Activated naive CD4-positive, alpha-beta T cell treated with Interleukin-2 at 50 U/mL for 16 hours (primary cell): ENCODE measurements at places on chromosomes 16 and 17.

DNA sequence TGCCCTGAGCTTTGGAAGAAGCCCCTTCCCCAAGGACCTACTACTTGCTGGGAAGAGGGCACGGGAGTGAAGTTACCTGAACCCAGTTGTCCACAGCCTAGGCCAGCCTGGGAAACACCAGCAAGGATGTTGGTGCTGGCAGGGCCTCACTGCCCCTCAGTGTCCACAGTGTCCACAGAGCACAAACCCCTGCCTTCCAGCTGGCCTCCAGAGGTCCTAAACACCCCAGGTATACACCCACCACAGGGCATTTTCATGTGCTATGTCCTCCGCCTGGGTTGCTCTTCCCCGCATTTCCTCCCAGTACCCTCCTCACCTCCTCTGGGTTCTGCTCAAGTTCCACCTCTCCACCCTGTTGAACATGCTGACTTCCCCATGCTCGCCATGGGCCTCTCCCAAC, 4.2 kb upstream of the PEMT start:
- no peak for DNase-seq

DNA sequence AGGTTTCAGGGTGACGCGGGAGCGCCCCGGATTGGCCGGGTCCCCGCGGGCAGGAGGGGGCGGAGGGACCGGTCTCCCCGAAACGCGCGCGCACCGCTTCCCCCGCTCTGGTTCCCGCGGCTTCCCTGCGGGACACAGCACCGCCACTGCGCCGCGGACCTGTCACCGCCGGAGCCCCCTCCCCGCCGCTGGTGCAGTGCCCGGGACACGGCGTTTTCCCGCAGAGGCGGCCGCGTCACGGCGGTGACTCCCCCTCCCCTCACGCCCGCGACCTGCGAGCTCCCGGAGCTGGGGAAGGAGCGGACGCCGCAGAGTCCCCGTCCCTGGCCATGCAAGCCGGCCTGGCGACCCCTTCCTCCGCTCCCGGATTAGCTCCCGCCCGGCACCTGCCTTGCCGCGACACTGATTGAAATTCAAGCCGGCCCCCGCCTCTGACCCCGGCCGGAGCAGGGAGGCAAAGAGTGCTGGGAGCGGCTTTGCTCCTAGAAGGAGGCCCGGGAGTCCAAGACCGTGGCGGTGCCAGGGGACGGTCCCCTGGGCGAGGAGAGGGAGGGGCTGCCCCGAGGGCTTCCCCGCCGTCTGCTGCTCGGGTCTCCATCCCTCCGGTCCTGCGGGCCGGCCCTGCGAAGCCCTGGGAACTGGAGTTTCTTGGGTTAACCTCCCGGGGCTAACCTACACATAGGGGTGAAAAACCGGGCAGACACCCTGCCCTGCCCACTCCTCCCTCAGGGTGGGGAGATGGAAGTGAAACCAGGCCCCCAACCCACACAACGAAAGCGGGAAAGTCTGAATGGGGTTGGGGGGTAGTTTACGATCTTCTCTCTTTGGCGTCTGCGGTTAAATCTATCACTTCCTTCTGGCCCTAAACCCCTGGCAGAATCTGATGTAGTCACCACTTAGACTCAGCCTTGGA, 1.0 kb downstream of the RHBDL3 start:
- peak; percentile 44 for DNase-seq

DNA sequence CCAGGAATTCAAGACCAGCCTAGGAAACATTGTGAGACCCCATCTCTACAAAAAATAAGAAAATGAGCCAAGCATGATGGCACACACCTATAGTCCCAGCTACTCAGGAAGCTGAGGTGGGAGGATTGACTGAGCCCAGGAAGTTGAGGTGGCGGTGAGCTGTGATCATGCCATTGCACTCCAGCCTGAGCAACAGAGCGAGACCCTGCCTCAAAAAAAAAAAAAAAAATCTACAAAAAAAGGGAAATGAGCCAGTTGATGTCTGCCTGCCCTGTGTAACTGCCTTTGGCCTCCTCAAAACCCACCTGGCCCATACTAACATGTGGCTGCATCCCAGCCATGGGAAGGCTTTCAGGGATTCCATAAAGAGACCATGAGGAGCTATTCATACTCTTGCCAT, 4.5 kb downstream of the RANBP10 start:
- DNase-seq: peak; percentile 23

DNA sequence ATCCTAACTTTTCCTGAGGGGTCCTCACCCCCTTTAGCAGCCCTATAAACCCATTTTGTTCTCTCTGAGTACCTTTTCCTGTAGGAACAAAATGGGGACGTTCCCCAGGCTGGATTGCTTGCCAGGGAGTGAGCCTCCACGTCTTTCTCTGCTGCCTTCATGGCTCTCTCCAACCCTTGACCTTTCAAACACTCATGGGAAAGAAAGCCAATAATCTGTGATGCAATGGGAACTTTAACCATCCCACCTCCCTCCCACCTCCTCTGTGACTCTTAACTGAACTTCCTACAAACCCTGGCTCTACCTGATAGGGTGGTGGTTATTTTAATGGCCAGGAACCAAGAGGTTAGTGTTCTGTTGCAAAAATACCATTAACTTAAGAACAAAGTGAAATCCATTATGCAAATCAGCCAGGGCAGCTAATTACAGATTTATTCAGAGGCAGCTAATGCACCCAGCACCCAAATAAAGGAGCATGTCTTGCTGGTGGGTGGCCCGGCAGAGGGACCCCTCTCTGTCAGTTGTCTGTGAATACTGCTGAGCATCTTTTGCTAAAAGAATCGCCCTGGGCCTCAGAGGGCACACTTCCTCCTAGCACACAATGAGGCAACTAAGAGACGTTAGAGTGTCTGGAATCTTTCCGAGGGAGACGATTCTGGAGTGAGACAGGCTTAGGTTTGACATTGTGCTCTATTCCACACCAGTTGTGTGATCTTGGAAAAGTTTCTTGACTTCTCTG, 3.0 kb downstream of the PIPOX start:
- no peak for DNase-seq

GRCh38 chr16:83814659-83814985, 6.8 kb downstream of the HSBP1 start:
- no peak for DNase-seq

DNA sequence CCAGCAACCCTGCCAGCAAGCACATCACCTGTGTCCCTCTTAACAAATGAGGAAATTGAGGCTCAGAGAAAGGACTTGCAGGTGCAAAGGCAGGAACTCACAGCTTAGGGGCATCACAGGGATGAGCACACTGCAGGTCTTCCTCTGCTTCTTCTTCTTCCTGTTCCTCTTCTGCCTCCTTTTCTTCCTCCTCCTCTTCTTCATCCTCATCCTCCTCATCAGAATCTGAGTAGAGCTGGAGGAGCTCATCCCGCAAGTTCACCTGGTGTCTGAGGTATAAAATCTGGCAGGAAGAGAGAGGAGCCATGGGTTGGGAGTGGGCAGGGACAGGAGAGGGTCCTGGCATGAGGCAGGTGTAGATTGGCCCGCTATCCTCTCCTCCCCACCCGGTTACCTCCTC, 2.6 kb downstream of the HAP1 start:
- DNase-seq: no peak

GRCh38 chr17:17837966-17838962, 1.5 kb upstream of the SREBF1 start:
- DNase-seq: no peak

- DNase-seq: no peak
These were observed 22.4 kb downstream of the RBL2 start for GRCh38 chr16:53456625-53457024.

DNA sequence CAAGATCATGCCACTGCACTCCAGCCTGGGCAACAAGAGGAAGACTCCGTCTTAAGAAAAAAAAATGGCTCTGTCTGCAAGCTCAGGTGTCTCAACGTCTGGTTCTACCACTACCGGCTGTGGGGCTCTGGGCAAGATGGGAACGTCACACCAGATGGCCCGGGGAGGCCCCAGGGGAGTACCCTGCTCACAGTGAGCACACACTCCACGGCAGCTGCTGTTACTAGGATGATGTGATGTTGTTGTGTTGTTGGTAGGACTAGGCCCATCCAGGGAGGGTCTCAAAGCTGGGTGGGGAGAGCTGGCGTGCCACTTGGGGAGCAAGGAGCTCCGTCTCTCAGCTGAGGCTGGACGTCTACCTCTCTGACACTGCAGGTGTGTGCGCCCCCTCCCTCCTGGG, 9.4 kb upstream of the NPTX1 start:
- no peak for DNase-seq

GRCh38 chr17:42274812-42275526, 1.2 kb downstream of the STAT5B start:
- no peak for DNase-seq

DNA sequence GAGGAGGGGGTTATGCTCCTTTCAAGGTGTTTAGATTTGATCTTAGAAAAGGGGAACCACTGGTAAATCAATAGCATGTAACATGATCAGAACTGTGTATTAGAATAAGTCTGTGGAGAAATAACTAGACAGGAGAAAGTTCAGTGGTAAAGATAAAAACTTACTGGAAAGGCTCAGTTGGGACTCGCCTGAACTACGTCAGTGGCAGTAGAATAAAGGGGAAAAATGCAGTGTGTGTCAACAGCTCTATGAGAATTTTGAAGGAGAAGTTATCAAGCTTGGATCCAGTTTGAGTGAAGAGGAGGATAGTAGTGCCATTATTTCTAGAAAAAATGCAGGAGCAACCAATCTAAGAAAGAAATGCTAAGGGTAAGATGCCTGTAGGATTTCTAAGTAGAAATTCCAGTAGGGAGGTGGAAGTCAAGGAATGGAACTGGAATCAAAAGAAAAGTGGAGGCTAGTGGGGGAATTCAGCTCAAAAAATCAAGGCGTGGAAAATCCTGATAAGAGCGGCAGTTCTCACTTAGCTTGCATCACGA, 48.2 kb downstream of the USP31 start:
- no peak for DNase-seq

DNA sequence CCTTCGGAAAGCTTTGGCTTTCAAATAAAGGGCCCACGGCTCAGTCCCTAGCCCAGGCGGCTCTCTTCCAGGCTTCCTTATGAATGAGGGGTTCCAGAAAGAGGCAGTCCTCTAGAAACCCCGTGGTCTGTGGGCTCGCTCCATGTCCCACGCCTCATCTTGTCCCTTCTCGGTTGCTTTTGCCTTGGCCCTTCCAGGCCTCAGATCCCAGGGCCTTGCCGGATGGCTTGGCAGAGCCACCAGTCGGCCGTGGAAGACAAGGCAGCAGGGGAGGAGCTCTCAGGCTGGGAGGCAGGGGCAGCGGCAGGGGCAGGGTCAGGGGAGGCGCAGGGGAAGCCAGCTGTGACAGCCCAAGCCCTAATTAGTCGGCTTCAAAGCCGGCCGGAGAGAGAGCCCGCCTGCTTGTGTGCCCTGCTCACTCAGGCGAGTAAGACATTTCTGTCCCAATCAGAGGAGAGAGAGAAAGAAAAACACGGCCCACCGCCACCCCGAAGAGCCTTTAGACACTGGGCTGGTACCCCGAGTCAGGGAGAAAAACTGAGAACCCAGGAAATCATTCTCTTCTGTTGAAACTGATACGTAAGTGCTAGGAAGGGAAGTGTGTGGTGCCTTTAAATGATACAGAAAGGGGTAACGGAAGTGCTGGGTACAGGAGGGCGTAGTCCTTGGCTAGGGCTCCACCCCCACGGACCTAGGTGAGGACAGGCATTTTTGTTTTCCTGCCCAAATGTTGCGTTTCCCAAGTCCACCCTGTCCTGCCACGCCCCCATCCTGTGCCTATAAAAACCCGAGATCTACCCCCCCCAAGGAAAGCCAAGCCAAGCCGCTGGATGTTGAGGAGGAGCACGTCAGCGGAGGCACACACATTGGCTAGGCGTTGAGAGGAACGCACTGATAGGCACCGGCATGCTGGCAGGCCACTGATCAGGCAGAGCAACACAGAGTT, 27.8 kb upstream of the MEIOC start:
- DNase-seq: no peak

- no peak for DNase-seq
These were observed 153.4 kb downstream of the RGS9 start for GRCh38 chr17:65290616-65291015.

DNA sequence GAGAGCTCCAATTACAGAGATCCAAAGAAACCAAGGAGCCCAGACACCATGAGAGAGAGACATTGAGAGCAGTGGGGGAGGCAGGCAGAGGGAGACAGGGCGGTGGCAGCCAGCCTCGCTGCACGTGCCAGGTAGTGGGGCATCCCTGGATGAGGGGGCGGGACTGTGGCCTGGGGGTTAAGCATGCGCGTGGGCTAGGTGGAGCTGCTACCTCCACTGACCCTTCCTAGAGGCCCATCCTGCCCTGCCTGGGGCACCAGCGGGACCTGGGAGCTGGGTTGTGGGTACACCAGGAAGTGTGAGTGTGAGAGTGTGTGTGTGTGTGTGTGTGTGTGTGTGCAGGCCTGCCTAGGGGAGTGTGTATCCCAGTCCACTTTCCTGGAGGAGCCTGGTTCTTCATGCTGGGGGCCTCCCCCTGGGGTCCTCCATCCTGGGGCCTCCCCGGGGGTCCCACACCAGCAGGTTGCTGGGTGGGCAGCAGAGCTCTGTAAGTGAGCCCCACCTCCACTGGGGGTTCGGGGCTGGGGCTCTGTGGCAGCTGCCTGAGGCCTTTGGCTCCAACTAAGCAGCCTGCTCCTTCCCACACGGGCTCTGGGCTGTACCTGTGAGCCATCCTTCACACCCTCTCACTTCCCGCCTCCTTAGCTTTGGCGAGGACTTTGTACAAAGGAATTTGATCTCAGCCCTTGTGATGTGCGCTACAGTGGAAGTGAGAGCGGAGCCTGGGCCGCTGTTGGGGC, 127.4 kb downstream of the IRF8 start:
- no peak for DNase-seq

GRCh38 chr17:21214777-21215541, 998 bp upstream of the TMEM11 start:
- DNase-seq: no peak

- no peak for DNase-seq
These were observed 17.5 kb downstream of the CACNG4 start for GRCh38 chr17:66981983-66982508.

DNA sequence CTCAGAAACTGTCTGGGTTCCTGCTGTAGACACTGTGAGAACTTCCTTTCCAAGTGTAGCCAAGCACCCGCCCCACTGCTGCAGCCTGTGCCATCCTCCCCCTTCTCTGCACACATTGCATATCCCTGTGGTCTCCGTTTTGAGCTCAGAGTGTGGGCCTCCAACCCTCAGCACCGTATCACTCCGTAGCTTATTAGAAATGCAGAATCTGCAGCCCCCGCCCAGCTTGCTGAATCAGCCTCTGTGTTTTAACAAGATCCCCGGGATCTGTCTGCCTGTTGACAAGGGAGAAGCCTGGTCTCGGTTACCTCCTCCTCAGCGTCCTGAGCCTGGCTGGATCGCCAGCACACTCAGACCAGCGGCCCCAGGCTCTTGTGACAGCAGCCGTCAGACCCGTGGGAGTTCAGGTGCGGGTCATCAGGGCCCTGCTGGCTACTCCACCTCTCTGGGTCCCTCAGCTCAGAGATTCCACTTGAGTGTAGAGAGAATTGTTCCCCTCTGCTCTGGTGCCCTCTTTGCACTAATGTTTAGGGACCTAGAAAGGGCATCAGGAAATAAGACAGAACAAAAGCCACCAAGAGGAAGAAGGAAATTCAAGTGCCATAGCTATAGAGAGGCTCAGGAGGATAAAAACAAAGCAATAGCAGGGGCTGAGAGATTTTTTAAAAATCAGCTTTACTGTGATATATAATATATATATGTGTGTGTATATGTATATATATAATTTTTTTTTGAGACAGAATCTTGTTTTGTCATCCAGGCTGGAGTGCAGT, 92.3 kb downstream of the PITPNC1 start:
- DNase-seq: peak; percentile 53

- no peak for DNase-seq
These were observed at the start of gene IL17C for GRCh38 chr16:88638323-88639230. Gene IL17C (plus strand): TSS chr16:88638572. CDS start chr16:88638642, 70 bp downstream.
